ENCODE measurements at places on chromosomes 7 and 10. TPM values are rescaled to one million over a fixed set of nuclear protein-coding genes. Genes with fewer than 3 reads are reported as not detected.

GRCh38 chr7:15628876-15629275, 57.6 kb downstream of the MEOX2 start:
- no peak for DNase-seq

DNA sequence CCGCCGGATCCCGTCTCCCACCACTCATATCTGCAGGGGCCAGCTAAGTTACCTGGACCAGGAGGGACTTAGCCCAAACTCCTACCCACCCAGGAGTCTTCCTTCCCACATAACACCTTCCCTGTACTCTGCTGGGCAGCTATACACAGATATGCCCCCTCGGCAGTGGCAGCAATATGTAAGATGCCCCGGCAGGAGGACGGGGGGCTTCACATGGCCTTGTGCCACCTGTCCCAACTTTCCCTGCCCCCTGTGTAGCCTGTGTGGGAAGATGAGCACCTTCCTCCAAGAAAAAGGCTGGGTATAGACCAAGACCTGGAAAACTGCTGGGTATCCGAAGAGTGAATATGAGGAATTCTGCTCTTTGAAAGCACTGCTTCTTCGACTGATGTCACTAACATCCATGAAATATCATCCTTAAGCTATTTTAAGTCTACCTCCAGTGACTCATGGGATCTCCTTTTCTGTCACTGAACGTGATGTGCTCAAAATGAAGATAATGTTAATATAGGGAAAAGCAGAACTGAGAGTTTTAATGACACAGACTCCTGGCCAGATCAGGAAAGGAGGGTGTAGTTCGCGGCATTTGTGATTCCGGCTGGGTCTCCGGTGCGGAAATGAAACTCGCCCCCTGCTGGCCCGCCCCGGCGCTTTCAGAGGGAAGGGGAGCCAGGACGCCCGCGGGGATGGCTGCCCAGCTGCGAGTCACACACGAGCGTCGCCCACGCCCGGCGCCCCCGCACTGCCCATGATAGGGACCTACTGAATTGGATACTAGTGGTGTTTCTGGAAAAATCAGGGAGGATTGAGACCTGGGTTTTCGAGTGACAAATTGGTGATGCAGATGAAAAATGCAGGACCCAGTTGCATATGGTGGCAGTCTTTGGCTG, 256.9 kb upstream of the NFE2L3 start:
- DNase-seq = peak; percentile 54

GRCh38 chr10:123599366-123599849, 66.7 kb upstream of the GPR26 start:
- DNase-seq = no peak

GRCh38 chr7:121313220-121313792, 15.5 kb upstream of the WNT16 start:
- no peak for DNase-seq

GRCh38 chr7:143042159-143042789, 9.9 kb upstream of the OR6V1 start:
- DNase-seq = no peak

GRCh38 chr7:121020249-121020988, 31.9 kb downstream of the CPED1 start:
- no peak for DNase-seq

- DNase-seq = no peak
Observed at GRCh38 chr7:2474224-2474623, 2.0 kb downstream of the GRIFIN start.

GRCh38 chr7:137609500-137609899, 237.3 kb downstream of the DGKI start:
- DNase-seq = no peak

- no peak for DNase-seq
Observed at GRCh38 chr7:103879928-103880600, 109.4 kb downstream of the RELN start.

DNA sequence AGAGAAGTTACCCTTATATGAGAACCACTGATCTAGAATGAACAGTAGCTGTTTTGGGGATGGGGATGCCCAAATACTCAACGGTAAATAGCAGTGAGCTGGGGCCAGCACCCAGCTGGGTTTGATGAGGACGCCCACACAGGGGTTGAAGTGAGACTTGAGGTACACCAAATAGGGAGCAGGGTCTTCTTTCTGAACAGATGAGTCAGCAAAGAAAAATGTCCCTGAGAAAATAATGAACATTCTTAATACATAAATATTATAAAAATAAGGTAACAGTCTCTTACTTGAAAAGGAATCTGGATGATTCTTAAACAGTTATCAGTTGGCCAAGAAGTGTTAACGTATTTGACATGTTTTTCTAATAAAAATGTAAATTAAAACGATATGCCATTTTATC, 2.0 kb downstream of the PRSS37 start:
- DNase-seq = no peak

- DNase-seq = no peak
Observed at GRCh38 chr7:69845721-69846495, 247.6 kb downstream of the AUTS2 start.

DNA sequence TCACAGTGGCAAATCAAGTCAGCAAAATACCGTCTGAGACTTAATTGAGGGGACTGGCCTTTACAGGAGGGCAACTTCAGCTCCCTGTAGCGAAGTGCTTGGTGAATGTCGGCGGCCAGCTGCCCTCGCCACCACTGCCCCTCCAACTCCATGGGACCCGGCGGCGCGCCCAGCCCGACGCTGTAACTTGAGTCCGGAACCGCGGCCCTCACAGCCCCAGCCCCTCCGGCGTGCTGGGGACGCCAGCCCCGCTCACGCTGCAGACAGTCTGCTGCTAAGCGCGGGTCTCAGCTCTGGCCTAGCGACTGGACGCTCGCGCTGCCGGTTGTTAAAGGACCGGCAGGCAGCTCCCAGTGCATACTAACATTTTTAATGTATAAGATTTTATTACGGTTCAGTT, 113.4 kb upstream of the NUPR2 start:
- DNase-seq = peak; percentile 1

DNA sequence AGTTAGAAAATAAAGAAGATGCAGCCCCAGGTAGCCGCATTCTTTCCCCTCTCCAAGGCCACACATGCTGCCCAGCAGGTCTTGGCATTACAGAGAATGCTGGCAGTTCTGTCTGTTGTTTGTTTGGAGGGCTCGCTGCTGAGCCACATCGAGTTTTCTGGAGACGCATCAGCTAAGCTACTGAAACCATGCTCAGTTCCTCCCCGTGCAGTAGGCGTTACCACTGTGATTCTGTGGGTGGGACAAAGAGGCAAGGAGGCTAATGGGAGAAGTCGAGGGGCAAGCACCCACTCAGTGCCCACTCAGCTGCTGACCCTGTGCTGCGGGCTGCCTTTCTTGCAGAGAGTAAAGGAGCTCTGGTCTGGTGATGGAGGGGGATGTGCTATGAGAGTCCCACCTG, 15.5 kb upstream of the GTPBP4 start:
- no peak for DNase-seq

DNA sequence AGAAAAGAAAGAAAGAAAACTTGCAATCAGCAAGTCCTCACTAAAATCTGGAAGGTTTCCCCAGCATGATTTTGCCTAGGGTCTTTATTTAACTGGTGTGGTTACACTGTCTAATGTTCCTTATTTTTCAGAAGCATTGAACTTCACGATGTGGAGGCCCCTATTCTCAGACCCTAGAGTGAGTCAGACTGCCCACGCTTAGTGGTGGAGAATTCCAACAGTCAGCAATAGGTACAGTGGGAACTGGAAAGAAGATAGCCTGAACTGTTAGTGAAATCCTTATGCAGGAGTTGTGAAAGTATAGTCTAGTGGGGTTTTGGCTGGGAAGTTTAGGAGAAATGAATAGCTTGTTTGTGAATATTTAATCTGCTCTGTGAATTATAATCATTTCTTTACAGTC, 115.0 kb downstream of the FZD1 start:
- DNase-seq = no peak

GRCh38 chr10:97573021-97573420, 442 bp downstream of the ANKRD2 start:
- no peak for DNase-seq

GRCh38 chr10:86723009-86723408, 33.4 kb upstream of the BMPR1A start:
- DNase-seq = no peak

GRCh38 chr10:88624840-88625239, 38.3 kb downstream of the LIPJ start:
- no peak for DNase-seq

- no peak for DNase-seq
Observed at GRCh38 chr7:124713086-124713485, 52.5 kb downstream of the GPR37 start.

Gene LLCFC1
- polyA plus RNA-seq = 0.54 TPM

Gene BEND7
- 39.7 TPM for polyA plus RNA-seq

Gene ARHGEF35
- 19.6 TPM for polyA plus RNA-seq

Gene ARHGEF5
- polyA plus RNA-seq = 28.0 TPM

Gene CPA2
- polyA plus RNA-seq = 0.28 TPM

Gene MAGI2
- 34.5 TPM for polyA plus RNA-seq

Gene GPR15LG
- 0.53 TPM for polyA plus RNA-seq

Gene HECTD2
- polyA plus RNA-seq = 22.7 TPM

Gene GOLGA7B
- 0.43 TPM for polyA plus RNA-seq

Gene NPFFR1
- 0.23 TPM for polyA plus RNA-seq

All from renal cortex interstitium (tissue), 15 donors.